ENCODE measurements at places on chromosomes 6 and 20.

DNA sequence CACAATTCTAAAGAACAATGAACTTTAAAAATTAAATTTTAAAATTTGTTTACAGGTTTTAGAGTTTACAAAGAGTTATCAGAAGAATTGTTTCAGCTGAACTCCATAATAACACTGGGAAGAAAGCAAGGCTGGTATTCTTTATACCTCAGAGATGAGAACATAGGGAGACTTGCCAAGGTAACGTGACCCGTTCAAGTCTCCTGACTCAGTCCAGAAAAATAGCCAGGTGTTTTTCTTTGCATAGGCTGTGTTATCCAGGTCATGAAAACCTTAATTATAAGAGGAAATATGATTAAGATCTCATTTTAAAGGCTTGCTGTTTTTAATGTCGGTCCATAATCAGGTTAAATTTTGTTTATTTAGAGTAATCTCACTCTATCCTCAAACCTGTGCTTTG, 8.5 kb upstream of the C6orf141 start:
- DNase-seq = no peak

- DNase-seq = no peak
Observed at GRCh38 chr6:35237476-35237875, 22.1 kb upstream of the ZNF76 start.

- no peak for DNase-seq
Observed at GRCh38 chr6:149166336-149166735, 151.2 kb upstream of the TAB2 start.

- DNase-seq = no peak
Observed at GRCh38 chr6:11410539-11411307, 126.8 kb upstream of the TMEM170B start.

- DNase-seq = no peak
Observed at GRCh38 chr6:29797135-29797534, 30.5 kb upstream of the HLA-G start.

- no peak for DNase-seq
Observed at GRCh38 chr20:35353646-35354045, 58.1 kb downstream of the UQCC1 start.

DNA sequence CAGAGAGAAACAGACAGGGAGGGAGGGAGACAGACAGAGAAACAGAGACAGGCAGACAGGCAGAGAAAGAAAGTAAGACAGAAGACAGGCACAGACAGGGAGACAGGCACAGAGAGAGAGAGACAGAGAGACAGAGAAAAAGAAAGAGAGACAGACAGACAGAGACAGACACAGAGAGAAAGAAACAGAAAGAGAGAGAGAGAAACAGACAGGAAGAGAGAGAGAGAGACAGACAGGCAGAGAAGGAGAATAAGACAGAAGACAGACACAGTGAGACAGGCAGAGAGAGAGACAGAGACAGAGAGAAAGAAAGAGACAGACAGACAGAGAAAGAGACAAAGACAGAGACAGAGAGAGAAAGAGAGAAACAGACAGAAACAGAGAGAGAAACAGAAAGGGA, 754.8 kb upstream of the DEFB115 start:
- no peak for DNase-seq

DNA sequence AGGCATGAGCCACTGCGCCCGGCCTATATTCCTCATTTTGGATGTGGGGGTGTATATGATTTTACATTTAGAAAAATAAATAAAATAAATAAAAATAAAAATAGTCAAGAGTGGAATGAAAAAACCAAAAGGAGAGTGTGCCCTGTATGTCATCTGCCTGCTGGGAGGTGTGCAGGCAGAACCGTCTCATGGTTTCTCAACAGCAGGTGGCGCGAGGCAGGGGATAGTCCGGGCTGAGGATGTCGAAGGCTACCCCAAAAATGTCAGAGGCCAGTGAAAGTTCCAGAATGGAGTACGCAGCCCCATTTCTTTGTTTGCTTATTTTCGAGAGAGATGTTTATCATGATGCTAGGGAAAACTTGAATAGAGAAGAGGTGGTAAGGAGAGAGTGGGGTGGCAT, 16.4 kb upstream of the KIF16B start:
- no peak for DNase-seq

DNA sequence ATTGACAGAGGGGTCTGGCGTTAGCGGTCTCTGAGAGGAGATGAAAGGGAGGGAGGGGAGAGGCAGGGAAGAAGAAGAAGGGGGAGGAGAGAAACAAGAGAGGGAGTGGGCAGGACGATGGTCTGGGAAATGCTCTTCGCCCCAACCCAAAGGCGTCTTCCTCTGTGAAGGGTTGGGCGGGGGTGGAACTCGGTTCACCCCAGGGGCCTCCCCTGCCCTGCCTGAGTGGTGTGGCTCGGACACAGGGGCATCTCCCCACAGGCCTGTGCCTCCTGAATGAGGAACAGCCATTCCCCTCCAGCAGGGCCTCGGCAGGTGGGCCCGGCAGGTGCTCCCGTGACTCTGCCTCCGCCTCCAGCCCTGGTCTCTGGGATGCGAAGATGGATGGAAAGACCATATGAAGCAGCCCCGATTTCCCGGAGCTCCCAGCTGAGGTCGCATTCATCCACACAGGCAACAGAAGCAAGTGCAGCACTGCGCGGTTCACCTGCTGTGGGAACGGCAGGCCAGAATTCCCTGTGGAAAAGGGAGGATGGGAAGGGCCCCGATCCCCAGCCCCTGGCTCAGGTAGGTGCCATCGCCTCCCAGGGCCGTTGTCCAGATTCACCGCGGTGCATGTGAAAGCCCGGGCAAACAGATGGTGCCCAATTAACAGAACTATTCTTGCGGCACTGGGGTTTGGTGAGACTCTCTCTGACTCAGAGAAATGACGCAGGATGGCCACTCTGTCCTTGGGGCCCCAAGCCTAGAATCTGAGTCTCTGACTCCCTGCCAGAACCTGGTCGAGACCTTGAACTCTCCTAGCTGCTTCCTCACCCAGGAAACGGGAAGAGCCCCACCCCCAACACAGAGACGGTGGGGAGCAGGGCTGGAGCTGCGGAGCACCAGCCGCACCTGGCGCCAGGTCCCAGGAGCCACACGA, 29.4 kb upstream of the RPS6KA2 start:
- no peak for DNase-seq

DNA sequence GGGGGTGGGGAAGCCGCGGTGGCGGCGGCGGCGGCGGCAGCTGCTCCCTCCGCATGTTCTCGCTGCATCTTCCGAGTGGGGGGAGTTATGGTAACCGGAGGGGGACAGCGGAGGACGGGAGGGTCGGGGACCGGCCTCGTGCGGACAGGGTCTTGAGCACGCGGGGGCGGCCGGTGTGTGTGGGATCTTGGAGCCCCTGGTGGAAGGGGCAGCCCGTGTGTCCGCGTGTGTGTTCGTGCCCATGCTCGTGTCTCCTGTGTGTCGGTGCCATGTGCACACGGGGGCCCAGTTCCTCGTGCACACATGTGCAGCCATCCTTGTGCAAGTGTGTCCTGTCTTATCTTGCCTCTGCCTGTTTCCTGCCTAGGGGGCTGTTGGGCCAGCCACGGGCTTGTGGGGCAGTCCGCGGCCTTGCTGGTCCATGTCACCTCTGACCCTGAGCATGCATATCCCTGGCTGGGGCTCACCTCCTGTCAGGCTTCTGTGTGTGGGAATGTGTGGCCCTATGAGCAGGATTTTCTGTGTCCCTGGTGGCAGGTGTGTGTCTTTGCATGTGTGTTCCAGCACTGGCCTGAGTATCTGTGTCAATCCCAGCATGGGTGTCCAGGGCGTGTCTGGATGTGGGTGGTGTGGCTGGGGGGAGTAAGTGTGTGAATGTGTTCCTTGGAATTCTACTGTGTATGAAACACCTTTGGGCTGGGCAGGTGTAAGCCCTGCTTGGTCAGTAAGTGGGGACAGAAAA, 8.5 kb downstream of the SYNGAP1 start:
- DNase-seq = no peak

- no peak for DNase-seq
Observed at GRCh38 chr6:121437851-121438651, 2.6 kb downstream of the GJA1 start.

DNA sequence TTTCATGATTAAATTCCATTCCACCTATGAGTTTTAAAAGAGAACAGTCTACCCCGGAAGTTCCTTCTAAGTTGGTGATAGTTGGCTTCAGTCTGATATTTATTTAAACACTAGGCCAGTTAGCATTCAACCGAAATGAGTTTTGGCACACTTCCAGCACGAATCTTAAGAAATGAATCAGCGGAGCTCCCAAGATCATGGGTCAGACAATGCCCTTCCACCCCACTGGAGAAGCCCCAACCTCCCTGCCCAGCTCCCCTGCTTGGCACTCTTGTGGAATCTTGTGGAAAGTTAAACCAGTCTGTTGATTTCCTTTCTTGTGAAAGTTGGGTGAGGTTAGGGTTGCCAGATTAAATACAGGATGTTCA, 64.3 kb downstream of the MKKS start:
- DNase-seq = no peak

DNA sequence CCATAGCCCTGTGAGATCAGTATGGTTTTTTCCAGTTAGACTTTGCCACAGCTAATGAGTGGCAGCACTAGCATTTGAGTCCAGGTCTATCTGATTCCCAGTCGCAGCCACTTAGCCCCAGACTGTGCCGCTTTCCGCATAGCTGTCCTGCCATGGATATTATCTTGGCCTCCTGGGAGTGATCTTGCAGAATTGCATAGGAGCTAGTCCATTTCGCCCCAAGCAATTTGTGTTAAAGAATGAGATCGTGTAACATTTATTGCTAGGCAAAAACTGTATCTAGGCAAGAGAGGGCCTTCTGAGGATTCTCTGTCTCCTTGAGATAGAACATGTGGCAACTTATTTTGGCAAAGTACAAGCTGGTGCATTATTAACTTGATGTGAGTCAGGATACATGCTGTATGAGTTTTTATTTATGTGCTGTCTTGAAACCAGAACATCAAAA, 74.2 kb downstream of the EZR start:
- DNase-seq = no peak

- DNase-seq = no peak
Observed at GRCh38 chr6:42829561-42830092, 47.8 kb downstream of the BICRAL start.

DNA sequence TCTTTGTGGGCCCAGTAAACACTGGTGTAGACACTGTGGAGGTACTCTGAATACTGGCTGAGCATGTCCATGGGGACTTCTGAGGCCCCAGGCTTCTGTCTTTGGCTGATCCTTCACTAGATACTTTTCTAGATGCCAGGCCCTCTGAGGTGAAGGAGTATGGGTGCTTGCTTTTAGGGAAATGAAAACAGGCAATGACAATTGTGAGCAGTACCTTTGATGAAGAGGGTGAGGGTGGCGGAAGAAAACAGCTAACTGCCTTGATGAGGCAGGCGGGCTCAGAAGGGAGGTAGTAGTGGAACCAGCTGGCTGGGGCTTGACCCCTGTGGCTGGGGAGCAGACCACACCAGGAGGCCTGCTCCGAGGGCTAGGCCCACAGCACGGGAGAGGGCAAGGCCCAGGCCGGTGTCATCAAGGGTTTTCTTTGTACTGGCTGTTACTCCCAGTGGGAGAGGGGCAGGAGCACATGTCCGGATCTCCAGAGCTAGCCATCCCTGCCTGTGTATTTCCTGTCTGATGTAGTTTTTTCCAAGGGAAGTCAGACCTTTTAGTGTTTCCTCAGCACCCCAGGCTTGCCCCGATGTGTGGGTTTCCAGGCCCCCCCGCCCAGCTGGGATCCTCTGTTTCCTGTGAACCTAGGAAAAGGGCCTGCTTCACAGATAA, 3.9 kb downstream of the PLCG1 start:
- DNase-seq = no peak

DNA sequence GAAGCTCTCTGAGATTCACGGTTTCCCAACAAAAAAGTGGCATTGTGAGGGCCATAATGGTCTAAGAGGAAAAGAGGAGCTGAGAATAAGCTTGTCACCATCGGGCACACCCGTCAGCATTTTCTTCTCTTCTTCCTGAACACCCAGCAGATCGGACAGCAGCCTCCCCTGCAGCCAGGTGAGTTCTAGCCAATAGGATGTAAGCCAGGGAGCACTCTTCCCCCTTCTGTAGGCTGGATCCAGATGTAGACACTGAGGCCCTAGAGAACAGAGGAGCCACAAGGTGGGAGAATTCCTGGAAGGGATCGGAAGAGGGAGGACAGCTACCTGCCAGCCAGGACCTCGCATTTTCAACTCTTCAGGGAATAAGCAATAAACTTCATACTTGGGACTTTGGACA, 228.0 kb downstream of the SYNDIG1 start:
- no peak for DNase-seq

DNA sequence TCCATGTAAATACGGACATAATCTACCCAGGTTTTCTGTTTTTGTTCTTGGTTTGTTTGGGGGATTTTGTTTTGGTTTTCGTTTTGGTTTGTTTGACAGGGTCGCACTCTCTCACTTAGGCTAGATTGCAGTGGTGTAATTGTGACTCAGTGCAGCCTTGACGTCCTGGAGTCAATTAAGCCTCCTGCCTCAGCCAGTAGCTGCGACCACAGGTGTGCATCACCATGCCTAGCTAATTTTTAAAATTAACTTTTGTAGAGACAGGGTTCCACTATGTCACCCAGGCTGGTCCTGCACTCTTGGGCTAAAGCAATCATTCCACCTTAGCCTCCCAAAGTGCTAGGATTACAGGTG, 37.8 kb upstream of the EYA4 start:
- DNase-seq = no peak

- DNase-seq = peak; percentile 10
Observed at GRCh38 chr6:3894590-3895311, 45.6 kb downstream of the FAM50B start.

- no peak for DNase-seq
Observed at GRCh38 chr6:113763876-113764275, 93.3 kb upstream of the MARCKS start.

GRCh38 chr20:19129306-19129705, 83.1 kb upstream of the SLC24A3 start:
- no peak for DNase-seq

DNA sequence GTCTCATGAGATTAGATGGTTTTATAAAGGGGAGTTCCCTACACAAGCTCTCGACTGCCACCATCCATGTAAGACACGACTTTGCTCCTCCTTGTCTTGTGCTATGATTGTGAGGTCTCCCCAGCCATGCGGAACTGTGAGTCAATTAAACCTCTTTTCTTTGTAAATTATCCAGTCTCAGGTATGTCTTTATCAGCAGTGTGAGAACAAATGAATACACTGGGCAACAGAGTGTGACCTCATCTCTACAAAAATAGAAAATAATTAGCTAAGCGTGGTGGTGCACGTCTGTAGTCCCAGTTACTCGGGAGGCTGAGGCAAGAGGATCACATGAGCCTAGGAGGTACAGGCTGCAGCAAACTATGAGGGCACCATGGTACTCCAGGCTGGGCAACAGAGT, 51.3 kb downstream of the MDN1 start:
- no peak for DNase-seq

GRCh38 chr6:140436023-140436811, 1061.8 kb upstream of the CITED2 start:
- no peak for DNase-seq

DNA sequence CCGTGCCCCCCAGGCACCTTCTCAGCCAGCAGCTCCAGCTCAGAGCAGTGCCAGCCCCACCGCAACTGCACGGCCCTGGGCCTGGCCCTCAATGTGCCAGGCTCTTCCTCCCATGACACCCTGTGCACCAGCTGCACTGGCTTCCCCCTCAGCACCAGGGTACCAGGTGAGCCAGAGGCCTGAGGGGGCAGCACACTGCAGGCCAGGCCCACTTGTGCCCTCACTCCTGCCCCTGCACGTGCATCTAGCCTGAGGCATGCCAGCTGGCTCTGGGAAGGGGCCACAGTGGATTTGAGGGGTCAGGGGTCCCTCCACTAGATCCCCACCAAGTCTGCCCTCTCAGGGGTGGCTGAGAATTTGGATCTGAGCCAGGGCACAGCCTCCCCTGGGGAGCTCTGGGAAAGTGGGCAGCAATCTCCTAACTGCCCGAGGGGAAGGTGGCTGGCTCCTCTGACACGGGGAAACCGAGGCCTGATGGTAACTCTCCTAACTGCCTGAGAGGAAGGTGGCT, 960 bp downstream of the TNFRSF6B start:
- DNase-seq = no peak

GRCh38 chr6:83927470-83927869, 68.0 kb downstream of the CYB5R4 start:
- DNase-seq = no peak

All from NCI-H774 (cell line).